ENCODE measurements at places on chromosomes 6 and 20. TPM values are rescaled to one million over a fixed set of nuclear protein-coding genes. Genes with fewer than 3 reads are reported as not detected.

RSPO3 gene
- 70.6 TPM for total RNA-seq

C20orf141 gene
- total RNA-seq, result not detected

POPDC3 gene
- not detected for total RNA-seq

DNA sequence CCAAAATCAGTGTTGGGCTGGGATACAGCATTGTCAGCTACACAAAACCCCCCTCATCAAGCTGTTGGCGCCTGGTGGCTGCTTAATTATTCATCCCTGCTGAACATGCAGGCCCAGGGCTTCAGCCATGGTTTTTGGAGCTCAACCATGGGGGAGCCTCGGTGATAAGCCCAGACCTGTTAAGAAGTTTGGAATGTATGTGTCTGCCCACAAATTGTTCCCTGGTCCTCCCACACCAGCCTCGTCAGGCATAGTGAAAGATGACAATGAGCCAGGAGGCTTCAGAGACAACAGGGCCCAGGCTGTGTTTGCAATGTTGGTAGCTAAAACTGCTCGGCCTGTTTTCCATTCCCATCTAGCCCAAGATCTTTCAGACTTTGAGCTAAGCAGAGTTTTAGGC, 34.8 kb upstream of the SIRPA start:
- no peak for DNase-seq

DNA sequence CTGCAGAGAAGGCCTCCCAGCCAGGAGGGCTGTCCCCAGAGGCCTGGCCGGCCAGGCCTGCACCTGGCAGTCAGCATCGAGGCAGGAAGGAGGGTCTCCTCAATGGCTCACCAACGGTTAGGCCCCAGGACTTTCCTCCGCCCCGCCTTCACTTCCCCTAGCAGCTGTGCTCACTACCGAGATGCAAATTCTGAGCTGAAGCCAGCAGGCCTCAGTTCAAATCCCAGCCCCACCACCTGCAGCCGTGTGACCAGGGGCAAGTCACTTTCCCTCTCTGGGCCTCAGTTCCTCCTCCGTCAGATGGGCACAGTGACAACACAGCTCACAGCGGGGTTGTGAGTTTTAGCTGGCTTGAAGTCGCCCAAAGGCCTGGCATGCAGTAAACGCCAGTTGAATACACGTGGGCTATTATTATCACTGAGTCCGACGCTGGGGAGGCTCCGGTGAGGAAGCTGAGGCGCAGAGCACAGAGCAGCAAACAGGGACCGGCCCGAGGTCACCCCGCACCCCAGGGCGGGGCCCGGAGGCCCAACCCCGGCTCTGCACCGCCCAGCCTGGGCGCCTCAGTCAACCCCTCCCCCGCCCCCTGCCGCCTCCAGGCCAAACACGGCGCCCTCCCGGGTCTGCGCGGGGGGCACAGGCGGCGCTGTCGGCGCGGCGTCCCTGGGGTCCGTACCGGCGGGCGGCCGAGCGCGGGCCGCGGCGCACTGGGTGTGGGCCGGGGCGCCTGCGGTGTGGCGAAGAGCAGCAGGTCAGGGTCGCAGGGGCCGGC, 671 bp downstream of the E2F1 start:
- peak; percentile 16 for DNase-seq

- DNase-seq, result no peak
These were observed 3.0 kb upstream of the GPX5 start for GRCh38 chr6:28522594-28523240.
